NCI-H2081 (cell line): ENCODE measurements at places on chromosomes 1 and 21.

DNA sequence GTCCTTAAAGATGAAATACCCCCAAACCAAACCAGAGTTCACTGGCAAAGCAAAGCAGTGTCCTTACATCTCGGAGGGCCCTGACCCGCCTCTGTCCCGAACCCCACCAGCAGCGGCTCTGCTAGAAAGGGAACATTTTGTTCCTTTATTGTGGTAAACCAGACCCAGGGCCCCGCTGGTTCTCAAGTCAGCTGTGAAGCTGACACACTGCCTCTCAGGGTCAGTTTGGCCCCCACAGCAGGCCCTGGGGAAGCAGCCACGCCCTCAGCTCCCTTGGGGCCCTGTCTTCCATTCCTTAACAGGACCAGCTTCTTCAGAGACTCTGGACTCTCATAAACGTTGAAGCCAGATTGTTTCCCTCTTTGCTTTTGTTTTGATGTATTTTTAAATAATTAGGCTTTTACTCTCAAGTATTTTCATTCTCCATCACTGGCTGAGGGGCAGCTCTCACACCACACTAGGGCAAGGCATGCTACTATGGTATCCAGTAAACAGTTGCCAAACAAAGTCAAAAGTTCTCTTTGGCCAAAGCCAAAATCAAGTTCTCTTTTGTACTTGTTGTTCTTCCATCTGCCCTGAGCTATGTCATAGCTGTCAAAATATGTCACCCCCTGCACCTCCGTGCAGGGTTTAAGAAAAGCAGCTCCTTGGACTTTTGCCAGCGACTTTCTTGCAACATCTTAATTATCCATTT, 61.1 kb upstream of the ANGPTL1 start:
- no peak for DNase-seq

GRCh38 chr1:32817815-32818786, 648 bp downstream of the S100PBP start:
- DNase-seq = peak; percentile 68

DNA sequence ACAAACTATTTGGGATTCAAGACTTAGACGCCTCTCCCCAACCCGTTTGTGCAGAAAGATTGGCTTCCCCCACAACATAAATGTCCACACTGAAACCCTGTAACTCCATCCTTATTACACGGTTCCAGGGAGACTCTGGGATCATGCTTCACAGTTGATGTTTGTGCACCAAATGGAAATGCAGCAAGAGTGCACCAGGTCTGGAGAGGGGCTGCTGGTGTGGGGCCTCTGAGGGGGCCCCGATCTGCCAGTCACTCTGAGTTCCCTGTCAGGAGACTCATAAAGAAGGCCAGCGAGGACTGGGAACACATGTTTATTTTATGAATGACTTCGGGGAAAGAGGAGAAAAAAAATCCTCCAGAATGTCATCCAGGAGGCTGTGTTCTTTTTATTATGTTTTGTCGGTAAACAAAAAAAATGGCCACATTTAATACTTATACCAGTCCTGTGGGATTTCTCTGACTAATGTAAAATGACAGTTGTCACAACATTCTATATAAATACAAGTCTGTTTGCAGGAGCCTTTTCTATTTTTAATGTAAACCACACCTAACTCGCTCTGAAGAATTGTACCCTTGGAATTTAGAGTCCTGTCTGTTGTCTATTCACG, 439.1 kb upstream of the VAMP3 start:
- no peak for DNase-seq

DNA sequence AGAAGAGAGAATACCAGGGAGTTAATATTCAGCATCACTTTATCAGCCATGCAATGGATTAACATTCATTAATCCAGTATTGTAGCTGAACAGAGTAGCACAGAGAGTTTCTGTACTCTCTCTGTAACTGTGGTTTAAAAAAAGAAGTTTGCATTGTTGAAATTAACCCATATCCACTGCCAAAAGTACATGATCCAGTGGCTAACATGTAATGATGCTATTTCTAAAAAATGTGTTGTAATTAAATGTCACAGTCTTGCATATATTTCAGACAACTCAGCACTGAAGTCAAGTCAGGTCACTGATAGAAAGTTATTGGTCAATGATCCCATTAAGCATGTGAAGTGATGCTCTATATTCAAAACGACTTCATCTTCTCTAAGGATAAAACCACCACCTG, 141.3 kb downstream of the NRIP1 start:
- DNase-seq = no peak

GRCh38 chr1:54311506-54311905, 94.7 kb downstream of the SSBP3 start:
- no peak for DNase-seq

- DNase-seq = no peak
These were observed 51.7 kb downstream of the CAPZB start for GRCh38 chr1:19433719-19433998.

- peak; percentile 80 for DNase-seq
These were observed 98.4 kb downstream of the EBNA1BP2 start for GRCh38 chr1:43073490-43074230.

DNA sequence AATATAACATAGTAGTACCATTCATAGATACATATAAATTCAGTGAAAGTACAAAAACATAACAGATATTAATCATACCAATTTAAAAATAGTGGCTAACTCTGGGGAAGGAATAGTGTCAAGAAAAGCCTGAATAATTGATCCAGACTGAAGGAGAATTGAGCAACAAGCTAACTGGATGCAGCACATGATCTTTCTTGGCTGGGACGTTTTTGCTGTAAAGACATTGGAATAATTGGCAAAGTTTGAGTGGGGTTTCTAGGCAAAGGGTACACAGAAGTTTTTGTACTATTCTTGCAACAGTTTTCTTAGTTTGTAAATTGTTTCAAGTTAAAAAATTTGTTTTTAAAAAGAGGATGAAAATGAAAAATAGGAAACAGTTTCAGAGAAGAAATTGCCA, 2.6 kb upstream of the SH3GLB1 start:
- no peak for DNase-seq

- no peak for DNase-seq
These were observed 561.9 kb upstream of the CAMK1G start for GRCh38 chr1:209021622-209022021.

- DNase-seq = no peak
These were observed at the start of gene ECM1 for GRCh38 chr1:150507912-150508864. Gene ECM1 (plus strand): TSS chr1:150508109. CDS start chr1:150508210, 101 bp downstream.

- DNase-seq = no peak
These were observed 24.6 kb upstream of the TRABD2B start for GRCh38 chr1:48021792-48022191.

- no peak for DNase-seq
These were observed 11.4 kb downstream of the METTL13 start for GRCh38 chr1:171792656-171793369.

DNA sequence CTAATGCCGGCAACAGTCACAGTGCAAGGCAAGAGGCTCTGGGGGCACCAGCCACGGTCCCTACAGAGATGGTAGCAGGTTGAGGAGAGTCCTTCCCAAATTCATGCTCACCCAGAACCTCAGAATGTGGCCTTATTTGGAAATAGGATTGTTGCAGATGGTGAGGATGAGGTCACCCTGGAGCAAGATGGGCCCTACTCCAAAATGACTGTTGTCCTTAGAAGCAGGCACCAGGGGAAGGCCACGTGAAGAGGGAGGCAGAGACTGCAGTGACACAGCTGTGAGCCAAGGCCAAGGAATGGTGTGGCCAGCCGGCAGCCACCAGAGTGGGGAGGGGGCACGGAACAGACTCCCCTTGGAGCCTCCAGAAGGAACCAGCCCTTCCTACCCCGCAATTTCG, 70.8 kb upstream of the CLDN14 start:
- DNase-seq = no peak

- no peak for DNase-seq
These were observed 6.8 kb upstream of the PSMG1 start for GRCh38 chr21:39189857-39190604.

GRCh38 chr1:56137521-56138505, 441.6 kb downstream of the PLPP3 start:
- no peak for DNase-seq

- no peak for DNase-seq
These were observed 562 bp downstream of the DYNLT5 start for GRCh38 chr1:66752671-66753371.

DNA sequence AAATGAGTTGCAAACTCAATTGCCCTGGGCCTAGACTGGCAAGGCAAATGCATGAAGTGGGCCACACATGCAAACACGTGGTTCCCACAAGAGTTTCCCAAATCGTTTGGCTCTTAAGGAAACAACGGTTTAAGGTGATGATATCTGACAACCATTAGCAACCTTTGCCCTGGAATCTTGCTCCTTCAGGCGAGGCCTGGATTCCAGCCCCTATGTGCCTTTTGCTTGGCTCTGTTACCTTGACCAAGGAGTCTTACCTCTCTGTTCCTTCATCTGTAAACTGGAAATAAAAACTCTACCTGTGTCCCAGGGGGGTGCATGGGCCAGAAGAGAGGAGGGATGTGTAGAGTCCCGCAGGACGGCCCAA, 72.1 kb upstream of the CASZ1 start:
- DNase-seq = no peak

- no peak for DNase-seq
These were observed 11.7 kb upstream of the EPS8L3 start for GRCh38 chr1:109775398-109775797.

DNA sequence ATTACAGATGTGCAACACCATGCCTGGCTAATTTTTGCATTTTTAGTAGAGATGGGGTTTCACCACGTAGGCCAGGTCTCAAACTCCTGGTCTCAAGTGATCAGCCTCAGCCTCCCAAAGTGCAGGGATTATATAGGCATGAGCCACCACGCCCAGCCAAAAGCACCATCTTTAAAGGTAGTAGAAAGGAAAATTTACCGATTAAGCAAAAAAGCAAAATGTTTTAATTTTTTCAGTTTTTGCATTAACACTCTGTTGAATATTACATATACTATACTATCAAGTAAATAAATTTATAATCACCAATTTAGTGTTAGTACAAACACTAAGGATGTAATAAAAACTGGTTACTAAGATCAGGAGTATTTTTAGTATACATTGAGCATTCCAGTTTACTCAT, 20.6 kb downstream of the RC3H1 start:
- DNase-seq = no peak

GRCh38 chr1:36007741-36008140, 76.2 kb upstream of the TEKT2 start:
- no peak for DNase-seq

DNA sequence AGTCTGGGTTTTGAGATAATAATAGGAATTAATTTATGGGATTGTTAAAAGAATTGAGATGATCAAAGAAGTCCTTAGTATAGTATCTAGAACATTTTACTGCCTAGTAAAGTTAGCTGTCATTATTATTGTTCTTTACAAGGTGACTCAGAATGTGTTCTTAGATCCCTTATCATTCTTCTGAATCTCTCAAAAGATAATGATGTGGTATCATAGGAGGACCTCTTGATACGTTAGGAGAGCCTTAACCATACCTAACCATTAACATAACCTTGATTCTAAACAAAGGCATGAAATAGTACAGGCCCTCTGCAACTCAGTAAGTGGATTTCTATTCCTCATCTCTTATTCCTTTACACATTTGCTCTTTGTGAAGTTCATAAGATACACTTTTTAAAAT, 246.6 kb upstream of the CACYBP start:
- no peak for DNase-seq

DNA sequence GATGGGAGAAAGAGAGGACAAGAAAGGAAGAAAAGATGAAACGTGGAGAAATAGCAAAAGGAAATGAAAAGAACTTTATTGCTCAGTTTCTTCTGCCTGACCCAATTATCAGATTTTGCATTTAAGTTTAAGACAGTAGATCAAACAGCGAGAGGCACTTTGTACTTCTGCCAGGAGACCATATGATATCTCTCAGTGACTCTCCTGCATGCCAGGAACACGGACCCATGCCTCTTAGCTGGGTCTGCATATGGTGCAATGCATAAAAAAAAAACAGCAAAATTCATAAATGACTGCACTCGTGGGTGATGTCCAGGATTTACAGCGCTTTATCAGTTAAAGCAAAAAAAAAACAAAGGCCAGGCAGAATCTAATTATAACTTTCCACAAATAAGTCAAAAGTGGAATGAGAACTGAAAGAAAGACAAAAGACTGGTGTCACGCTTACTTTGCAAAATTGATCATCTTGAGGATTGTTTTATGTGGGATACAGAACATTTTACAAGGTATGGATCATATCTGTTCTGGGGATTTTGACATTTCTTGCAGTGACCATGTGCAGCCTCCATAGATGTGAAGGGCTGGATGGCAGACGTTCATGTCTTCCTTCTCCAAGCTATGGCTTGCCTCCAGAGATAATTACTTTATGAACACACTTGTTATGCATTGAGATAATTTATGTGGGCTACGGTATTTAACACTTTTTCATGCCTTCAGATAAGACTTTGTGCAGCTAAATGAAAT, 79.5 kb downstream of the RUNX1 start:
- no peak for DNase-seq

DNA sequence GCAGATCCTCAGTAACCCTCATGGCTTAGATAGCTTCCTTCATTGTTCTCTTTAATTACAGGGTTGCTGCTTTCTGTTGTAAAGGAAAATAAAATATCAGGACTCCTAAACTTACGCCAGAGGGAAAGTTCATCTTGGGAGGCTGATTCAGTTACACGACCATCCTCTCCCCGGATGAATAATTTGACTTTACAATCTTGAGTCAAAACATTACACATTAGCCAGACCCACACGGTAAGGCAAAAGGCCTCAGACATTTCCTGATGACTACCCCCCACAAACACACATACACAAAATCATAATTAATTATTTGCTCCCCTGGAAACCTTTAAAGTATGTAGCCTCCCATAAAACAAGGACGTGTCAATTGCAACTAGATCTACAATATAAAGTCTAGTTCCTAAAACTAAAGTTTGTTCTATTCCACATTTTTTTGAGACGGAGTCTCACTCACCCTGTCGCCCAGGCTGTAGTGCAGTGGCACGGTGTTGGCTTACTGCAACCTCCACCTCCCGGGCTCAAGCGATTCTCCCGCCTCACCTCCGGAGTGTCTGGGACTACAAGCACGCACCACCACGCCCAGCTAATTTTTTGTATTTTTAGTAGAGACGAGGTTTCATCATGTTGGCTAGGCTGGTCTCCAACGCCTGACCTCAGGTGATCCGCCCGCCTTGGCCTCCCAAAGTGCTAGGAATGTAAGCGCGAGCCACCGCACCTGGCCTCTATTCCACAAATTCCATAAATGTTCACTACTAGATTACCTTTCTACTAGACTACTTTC, 830 bp upstream of the PRDX1 start:
- peak; percentile 54 for DNase-seq

GRCh38 chr1:54160351-54160750, 7.6 kb upstream of the CDCP2 start:
- no peak for DNase-seq

- no peak for DNase-seq
These were observed 30.7 kb upstream of the RCC2 start for GRCh38 chr1:17470021-17470799.

DNA sequence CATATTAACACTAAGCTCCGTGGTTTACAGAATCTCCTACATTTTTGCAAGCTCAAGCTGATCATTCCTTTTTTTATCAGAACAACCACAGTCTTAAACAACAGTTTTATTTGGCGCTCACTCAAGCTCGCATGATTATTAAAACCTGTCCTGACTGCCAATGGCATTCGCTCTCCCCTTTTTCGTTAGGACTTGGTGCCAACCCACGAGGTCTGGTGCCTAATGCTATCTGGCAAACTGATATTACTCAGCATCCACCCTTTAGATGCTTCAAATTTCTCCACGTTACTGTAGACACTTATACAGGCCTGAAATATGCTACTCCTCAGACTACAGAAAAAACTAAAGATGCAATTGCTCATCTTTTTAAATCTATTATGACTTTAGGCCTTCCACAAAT, 23.0 kb upstream of the ITLN1 start:
- DNase-seq = no peak
